Chondrocyte (in vitro differentiated cells): ENCODE measurements at places on chromosomes 12 and 14.

DNA sequence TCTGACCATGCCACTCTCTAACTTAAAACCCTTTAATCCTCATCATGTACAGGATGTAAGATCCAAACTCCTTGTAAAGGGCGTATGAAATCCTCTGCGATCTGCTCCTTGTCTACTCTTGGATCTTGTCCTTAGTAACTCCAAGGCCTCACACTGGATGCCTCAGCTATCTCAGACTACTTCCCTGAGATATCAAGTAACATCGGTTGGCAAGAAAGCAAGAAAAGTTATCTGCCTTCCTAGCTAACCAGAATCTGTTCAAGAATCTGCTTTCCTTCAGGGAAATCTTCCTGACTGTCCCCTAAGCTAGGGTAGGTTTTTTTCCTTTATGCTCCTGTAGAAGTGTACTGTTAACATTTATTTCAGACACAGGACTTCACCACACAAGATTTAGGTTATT, 82.6 kb downstream of the TAOK3 start:
- no peak for DNase-seq

DNA sequence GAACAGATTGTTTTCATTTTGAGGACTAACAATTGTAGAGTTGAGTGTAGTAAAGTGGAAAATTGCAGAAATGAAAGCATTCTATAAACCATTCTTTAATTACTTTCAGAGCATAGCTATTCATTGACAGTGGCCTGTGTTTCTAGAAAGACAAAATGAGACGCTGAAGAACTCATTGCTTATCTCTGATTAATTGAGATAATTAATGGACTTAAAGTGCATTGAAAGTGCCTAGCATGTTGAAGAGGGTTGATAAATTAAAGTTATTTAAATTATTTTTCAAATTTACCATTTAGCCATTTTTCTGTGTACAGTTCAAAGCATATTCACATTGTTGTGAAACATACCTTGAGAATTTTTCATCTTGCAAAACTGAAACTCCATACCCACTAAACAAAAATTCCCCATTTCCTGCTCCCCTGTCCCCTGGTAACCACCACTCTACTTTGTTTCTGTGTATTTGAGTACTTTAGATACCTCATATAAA, 57.4 kb downstream of the DAAM1 start:
- no peak for DNase-seq

GRCh38 chr12:112447106-112447505, 28.4 kb downstream of the PTPN11 start:
- no peak for DNase-seq

- DNase-seq = no peak
Measured at GRCh38 chr14:87688524-87688923, 304.5 kb downstream of the GALC start.

DNA sequence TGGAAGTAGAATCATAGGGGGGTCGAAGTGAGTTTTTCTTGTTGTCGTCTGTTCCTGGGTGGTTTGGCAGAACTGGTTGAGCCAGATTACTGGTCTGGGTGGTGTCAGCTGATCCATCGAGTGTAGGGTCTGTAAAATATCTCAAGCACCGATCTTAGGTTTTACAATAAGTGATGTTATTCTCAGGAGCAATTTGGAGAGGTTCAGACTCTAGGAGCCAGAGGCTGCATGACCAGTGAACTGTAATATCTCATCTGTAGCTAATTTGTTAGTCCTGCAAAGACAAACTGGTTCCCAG, 9.7 kb upstream of the SERPINA1 start:
- DNase-seq = no peak

DNA sequence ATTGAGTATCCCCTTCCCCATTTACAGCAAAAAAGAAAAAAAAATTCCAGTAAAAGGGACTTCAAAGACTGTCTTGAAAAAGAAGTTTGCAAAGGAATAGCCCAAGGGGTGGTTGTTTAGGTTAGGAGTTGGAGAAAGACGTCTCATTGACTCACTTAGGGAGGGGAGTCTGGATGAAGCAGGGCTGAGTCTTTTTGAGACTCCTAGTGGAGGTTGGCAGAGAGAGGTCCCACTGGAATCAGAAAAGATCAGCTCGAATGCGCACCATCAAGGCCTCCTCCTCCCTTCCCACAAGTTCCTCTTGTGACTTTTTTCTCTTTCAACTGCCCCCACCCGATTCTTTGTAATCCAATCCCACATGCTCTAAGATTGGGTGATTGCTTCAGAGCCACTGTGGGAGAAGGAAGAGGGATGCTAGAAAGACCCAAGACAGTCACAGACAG, 1.9 kb downstream of the ARHGEF40 start:
- DNase-seq = no peak

DNA sequence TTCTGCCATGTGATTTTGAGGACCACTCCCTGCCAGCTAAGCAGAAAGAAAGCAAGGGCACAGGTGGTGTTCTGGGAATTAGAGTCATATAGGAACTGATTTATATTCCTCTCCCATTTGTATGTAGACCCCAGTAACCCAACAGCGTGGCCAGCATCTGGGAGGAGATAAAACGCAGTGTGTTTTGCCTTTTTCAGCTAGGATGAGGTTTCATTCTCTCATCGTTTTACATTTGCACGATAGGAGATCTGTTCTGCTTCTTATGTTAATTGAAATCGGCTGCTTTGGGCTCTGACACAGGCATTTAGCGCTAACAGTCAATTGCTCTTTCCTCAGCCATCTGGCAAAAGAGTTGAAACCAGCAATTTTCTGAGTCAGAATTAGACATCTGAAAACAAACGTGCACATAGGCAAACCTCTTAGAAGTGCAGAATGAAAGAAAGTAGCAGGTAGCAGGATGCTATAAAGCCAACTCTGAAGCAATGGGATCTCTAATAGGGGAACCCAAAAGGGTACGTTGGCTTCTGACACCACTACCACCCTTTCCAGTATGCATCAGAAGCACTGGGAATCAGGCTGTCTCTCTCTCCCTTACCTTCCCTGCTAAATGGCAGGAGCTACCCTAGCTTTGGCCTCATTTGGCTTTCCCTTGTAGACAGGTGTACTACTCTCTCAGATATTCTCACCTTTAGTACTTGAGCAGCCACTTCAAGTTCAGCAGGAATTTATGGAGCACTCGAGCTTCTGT, 219.1 kb downstream of the PHLDA1 start:
- no peak for DNase-seq

DNA sequence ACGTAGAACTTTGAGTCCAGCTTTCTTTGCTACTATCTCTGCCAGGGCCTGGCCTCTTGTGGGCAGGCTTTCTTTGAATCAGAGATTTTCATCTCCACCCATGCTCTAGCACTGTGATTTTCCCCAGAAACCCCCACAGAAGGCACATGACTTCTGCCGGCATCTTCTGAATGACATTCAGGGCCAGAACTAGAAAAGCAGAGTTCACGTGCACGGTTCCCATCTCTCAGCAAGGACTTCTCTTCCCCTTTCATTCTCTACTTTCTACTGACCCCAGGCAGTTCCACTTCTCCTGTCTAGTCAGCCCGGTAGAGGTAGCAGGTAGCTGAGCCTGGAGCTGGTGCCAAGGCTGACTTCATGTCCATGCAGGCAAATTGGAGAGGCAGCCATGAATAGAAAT, 26.9 kb downstream of the BATF start:
- DNase-seq = no peak

DNA sequence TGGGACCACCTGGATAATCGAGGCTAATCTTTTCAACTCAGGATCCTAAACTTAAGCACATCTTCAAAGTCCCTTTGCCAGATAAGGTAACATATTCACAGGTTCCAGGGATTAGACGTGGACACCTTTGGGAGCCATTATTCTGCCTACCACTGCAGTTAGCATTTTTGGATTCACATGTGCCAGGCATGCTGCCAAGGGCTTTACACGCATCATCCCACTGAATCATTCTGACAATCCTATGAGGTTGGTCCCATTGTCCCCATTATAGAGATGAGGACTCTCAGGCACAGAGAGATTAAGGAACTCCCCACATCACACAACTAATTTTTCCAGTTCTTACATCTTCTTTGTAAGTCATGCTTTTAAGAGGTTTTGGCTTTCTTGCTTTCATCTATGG, 34.5 kb downstream of the RTN1 start:
- no peak for DNase-seq

DNA sequence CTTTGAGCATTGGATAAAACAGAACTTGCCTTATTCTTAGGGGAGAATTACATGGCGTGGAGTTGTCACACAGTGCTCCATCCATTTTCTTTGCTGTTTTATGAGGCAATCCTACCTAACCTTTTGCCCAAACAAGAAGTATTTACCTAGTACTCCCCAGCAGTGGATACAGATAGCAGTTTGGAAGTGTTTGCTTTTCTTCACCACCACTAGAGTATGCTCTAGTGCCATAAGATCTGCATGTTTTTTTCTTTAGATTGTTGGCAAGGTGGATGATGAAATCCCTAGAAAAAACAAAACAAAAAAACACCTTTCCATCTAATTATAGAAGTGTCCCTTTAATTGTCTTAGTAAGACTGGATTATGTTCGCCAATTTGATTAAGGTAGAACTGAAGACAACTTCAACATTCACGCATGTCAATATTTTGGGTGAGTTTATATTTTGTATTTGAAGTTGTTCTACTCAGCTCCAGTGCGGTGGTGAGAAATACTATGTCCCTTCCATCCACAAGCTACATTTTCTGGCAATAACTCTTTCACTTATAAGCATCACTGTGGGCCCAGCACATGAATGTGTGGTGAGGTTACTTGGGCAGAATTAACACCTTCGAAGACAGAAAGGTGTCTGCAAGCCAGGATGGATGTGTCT, 23.6 kb upstream of the TMEM260 start:
- no peak for DNase-seq

DNA sequence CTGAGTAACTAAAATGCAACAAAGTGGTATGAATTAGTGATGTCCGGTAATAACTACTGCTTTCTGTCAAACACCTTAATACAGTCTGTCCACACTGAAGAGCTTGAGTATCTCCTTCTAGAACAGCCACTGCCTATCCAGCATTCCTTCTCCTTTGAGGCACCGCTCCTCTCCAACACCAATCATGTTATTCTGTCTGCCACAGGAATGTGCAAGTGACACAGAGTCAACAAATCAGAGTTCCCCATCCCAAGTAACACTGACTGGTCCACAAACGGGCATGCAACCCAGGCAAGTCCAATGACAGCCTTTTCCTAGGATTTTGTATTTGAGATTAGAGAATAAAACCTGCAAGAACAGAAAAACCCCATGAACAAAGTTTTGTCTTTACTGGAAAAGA, 3.8 kb downstream of the GXYLT1 start:
- no peak for DNase-seq

DNA sequence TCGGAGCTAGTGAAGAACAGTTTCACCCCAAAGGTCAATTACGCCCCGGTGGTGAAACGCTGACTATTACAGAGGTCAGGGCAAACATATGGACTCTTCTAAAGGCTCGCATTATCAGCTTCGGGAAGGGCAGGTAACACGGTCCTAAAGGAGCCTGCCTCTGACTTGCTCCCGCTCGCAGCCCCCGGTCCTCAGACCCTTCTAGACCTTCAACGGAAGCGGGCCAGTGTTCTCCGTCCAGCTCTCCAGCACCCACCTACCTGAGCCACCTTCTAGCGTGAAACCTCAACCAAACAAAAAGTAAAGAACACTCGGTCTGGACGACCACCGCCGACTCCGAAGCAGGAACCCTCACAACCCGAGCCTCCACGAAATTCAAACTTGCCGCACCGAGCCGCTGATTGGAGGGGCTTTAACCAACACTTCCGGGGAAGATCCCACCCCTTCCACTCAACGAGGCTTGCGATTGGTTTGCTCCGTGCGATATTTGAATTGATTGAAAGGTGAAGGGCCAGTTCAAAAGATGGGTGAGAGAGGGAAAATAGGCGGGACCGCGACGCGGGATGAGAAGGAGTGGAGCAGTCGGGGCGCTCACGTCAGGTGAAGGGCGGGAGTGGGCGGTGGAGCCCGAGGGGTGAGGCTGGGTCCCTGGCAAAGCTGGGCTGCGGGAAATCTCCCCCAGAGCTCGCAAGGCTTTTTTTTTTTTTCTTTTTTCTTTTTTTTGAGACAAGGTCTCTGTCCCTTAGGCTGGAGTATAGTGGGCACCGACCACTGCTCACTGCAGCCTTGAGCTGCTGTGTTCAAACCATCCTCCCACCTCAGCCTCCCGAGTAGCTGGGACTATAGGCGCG, at the start of gene DLGAP5:
DLGAP5 (minus strand) TSS at position 383 of the 851 bp plus-strand sequence. CDS start 2,406 bp downstream, outside the sequence.
- peak; percentile 95 for DNase-seq

- no peak for DNase-seq
Measured at GRCh38 chr14:72692696-72693095, 201.2 kb downstream of the DPF3 start.

DNA sequence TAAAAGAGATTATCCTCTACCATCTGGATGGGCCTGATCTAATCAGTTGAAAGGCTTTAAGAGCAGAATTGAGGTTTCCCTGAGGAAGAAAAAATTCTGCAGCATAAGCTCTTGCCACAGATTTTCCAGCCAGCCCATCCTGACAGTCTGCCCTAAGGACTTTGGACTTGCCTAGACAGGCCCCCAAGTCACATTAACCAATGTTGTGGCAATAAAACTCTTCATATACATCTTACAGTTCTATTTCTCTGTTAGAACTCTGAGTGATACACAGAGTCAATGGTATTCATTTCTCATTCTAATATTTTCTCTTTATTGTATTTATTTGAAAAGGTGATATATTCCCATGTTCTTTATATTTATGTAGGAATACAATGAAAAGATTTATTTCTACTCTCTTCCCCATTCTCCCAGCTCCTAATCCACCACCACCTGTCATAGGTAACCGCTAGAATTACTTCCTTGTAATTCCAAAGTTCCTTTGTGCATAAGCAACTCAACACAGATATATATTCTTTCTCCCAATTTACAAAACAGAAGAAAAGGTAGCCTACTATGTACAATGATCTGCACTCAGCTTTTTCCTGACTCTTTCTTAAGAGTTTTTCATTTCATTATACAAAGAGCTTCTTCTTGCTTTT, 182.1 kb downstream of the CAPZA3 start:
- DNase-seq = no peak

GRCh38 chr12:88163371-88163770, 21.3 kb downstream of the TMTC3 start:
- no peak for DNase-seq

DNA sequence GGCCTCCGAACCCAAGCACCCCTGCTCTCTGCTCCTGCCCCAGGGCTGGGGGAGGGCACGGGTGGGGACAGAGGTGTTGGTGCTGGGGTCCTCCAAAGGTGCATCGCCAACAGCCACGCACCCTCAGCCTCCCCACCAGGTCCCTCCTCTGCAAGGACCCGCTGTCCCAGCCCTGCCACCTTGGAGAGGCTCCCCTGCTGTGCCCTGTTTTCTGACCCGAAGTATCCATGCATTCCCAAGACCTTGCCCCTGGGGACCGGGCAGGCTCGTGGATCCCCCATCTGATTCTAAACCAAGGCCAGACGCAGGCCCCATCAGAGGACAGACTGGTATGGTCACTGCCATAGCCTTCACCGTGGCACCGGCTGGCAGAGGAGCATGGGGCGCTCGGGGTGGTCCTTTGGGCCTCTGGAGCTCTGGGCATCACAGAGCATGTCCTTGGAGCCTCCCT, 22.7 kb upstream of the BEGAIN start:
- DNase-seq = peak; percentile 86

DNA sequence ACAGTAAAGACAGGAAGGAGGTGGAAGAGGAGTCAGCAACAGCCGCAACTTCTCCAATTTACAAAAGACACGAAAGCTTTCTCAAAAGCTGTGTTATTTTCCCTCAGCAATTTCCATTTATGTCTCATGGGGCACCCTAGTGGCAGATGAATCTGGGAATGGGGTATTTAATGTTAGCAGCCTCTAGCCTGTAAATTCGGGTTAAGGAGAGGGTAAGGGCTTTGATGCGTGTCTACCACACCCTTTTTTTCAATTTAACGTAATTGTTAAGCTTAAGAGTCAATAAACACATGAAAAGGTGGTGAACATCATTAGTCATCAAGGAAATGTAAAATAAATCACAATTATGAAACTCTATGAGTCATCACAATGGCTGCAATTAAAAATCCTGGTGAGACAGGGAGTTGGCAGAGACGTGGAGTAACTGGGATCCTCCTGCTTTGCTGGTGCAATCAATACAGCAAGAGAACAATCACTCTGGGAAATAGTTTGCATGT, 986.4 kb downstream of the AACS start:
- no peak for DNase-seq
